ENCODE measurements at places on chromosomes 5 and 9.

- no peak for DNase-seq
Measured at GRCh38 chr5:147530530-147531389, 20.9 kb upstream of the DPYSL3 start.

DNA sequence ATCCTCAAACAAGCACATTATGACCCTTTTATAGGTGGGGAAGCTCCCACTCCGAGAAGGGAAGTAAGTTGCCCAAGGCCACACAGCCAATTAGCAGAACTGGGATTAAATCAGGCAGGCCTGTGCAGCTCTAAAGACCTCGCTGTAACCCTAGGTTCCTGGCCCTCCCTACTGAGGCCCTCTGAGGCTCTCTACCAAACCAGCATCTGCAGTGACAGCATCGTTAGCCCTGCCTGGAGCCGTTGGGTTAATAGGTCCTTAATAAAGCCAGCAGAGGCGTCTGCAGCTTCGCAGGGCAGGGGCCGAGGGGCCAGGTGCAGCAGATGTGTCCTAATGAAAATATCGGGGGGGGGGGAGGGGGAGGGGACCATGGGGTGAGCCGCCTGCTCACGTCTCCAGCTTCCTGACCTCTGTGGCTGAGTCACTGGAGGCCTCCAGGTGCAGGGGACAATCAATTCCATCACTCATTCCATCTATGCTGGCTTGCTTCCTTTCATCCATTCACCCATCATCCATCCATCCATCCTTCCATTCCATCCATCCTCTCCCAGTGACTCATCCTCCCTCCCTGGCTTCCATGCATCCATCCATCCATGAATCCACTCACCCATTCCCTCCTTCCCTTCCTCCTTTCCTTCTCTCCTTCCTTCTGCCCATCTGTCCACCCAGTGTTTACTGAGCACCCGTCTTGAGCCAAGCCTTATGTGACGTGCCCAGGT is 203.9 kb downstream of the C9orf50 start:
- DNase-seq = no peak

- no peak for DNase-seq
Measured at GRCh38 chr5:145497052-145497451, 338.1 kb downstream of the PRELID2 start.

DNA sequence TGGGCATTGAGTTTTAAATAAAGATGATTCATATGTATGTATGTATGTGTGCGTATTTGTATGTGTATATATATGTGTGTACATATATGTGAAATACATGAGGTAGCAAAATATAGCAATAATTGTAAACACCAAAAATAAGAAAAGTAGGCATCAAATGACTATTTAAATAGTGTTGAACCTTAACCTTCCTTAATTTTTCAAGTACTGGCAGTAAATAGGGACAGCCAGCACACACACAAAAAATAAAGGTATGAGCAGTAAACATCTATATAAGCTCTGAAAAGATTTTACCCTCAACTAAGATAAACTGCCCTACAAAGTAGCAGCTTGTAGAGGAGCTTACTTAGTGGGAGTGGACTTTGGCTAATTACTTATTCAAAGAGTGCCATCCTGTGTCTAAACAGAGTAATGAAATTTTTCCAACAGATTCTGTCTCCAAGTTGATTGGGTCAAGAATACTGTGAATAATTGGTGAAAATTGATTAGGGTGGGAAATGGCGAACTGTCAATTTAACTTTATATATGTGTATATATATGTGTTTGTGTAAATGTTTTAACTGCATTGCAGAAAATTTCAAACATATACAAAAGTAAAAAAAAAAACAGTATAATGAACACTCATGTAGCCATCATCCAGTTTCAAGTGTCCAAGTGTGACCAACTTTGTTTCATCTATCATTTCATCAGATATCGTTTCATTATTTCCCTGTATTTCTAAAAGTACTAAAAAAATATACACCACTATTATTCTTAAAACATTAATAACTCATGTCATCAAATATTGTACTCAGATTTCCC is 2.0 kb upstream of the ADAMTS6 start:
- DNase-seq = no peak

DNA sequence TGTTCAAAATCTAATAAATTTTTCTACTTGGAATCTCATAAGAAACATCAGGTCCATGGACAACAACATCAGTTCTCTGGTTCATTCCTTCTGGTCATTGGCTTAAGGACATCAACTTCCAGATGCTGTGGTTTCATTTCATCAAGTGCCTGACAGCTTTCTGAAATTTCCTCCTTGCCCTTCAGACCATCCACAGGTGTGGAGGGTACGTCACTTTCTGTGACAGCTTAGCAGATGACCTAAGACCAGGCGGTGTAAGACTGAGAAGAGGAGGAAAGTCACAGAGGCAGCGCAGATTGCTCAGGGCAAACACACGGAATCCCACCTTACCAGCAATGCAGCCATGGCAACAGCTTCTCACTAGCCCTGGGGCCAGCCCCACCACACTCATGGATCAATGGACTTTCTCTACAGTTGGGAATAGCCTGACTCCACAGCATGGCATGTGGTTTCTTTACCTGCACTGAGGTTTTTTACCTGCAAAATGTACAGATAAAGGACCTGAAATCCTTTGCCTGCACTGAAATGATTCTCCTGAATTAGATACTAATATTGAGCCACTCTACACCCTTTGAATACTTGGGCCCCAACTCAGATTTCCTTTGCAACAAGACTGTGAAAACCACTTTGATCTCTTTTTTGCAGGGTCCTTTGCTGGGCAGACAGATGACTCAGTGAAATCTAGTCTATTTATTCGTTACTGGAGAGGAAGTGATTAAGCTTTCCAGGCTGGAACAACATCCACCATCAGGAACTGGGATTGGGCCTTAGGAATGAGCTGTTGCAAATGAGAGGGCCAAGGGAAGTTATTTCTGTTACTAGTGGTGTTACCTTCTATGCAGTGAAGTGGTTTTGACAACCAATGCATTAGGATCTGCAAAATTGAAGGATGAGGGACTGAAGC is 26.9 kb downstream of the TICAM2 start:
- DNase-seq = no peak

DNA sequence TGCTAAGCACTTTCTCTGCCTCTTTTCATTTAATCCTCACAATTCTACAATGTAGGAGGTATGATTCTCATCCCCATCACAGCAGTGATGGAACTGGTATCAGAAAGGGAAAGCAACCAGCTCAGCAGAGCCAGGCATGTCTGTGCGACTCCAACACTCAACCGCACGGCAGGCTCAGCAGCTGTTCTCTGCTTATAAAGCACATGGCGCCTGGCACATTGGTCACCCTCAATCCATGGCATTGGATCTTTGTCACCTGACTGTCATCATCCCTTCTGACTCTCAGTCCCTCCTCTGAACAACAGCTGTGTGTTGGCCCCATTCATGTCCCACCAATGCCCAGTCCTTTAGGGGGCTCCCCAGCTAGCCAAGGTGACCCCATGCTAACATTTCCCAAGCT is 45.1 kb upstream of the HAND1 start:
- no peak for DNase-seq

DNA sequence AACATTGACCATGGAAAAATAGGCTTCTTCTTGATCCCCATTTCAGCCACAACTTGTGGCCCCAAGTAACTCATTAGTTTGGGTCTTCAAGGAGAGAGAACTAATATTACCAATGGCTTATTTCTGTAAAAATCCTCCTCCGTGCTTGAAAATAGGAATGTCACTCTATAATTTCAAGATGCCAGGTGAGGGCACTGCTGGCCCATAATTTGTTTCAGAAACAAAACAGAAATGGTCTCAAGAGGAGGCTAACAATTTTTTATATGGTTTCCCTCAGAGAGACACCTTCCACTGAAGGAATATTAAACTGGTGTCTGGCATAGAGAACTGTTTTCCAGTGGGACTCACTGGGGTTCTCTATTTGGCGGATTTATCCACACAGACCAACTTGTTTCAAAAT is 437.0 kb upstream of the TRPC7 start:
- DNase-seq = no peak

- no peak for DNase-seq
Measured at GRCh38 chr9:92438900-92439526, 14.7 kb upstream of the OMD start.

GRCh38 chr9:114116126-114116747 is 17.1 kb upstream of the KIF12 start:
- no peak for DNase-seq

- DNase-seq = no peak
Measured at GRCh38 chr5:143417503-143418139, 14.1 kb upstream of the NR3C1 start.

GRCh38 chr9:128383791-128384190 is 12.6 kb downstream of the URM1 start:
- no peak for DNase-seq

- DNase-seq = no peak
Measured at GRCh38 chr9:133112663-133113026, 8.4 kb downstream of the RALGDS start.

DNA sequence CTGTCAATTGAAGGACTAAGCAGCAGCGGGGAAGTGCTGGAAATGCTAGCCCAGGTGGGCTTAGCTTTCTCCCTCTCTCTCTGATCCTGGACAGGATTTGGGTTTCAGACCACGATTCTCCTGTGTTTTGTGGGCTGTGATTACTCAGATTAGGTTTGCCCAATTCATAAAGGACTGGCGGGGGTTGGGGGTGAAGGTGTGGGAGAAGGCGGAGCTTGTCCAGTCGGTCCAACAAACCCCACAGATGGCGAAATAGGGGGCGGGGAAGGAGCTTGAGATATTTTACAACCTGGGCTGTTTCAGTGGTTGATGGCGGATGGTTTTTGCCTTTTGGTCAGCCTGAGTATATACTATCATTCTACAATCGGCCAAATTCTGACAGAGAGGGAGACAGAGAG is 35.2 kb downstream of the PCDHAC2 start:
- no peak for DNase-seq

DNA sequence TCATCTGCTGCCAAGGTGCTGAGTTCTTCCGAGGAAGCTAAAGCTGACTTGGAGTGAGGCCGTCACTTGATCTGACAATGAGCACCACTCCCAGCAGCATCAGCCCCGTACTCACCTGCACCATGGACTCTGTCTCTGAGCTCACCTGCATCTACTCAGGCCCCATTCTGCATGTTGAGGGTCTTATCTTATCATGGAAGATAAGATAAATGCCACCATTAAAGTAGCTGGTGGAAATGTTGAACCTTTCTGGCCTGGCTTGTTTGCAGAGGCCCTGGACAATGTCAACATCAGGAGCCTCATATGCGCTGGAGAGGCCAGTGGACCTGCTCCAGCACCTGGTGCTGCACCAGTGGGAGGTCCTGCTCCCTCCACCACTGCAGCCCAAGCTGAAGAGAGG is 35.0 kb upstream of the HMGCS1 start:
- no peak for DNase-seq

DNA sequence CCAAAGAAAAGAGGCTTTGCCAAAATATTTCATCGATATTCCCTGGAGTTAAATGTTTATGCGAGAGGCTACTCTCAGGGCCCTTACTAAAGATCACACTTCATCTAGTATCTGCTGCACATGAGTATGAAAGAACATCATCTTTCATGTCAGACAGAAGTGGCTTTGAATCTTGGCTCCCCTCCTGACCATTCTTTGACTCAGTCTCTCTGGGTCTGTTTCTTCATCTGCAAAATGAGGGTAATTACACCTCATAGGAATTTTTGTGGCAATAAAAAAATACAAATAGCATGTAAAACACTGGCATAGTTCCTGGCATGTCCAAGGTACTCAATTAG is 58.1 kb downstream of the SLIT3 start:
- no peak for DNase-seq

GRCh38 chr5:96687812-96688453 is 25.8 kb downstream of the CAST start:
- DNase-seq = no peak

- DNase-seq = no peak
Measured at GRCh38 chr5:38719916-38720315, 125.9 kb upstream of the OSMR start.
